ENCODE measurements at places on chromosomes 3 and 15.
A peak's percentile ranks its signal among the peaks of the same experiment; 100 is the strongest.

GRCh38 chr3:49611719-49612118 lies 57.4 kb downstream of the BSN start:
- no peak for DNase-seq

GRCh38 chr3:4492208-4493013 lies 737 bp upstream of the ITPR1 start:
- no peak for DNase-seq

- DNase-seq = no peak
These were observed 72.9 kb downstream of the CLASP2 start for GRCh38 chr3:33645060-33645647.

DNA sequence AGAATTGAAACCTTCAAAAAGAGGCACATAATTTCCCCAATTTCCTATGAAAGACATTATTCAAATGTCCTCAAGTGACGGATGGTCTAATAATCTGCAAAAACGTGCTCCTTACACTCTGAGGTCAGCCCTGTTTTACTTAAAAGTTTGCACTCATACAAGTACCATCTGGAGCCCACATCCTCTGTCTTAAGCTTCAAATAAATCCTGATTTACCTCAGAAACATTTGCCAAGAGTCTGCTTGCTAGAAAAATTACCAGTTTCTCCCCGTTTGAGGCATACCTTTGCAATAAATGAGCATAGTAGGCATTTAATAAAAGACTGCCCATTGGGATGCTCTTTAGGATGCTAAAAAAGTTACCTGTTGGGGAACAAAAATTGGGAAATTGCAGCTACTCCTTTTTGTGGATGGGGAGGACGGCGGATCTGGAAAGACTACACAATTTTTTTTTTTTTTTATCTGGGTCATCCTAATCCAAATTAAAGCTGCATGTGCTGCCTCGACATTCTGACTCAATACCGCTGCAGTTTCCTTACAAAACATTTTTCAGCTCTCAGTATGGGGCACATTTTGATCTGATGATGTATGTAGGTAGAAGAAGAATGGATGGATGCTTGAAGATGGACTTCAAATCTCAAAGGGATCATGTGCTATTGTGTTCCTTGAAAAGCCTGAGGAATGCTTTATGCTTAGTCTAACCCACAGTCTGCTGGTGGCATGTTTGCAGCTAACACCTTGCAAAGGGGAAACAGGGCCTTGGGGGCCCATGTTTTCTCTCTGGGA lies 233.7 kb upstream of the ADAMTS9 start:
- no peak for DNase-seq

DNA sequence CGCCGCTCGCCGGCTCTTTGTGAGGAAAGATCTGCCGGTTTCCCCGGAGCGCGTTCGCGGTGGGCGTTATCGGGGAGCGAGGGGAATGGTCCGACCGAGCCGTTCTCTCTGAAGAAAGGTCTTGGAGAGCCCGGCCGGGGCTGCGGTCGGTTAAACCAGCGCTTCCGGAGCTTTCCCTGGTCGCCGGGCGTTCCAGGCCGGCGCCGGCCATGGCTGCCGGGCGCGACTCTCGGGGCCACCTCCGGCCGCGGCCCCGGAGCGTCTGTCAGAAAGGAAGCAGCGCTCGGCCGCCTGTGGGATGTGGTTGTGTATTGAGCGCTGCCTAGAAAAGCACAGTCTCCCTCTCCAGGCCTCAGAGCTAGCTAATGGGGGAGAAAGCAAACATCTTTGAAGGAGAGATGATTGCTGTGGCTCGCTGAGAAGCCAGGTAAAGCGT lies 731 bp downstream of the FYTTD1 start:
- DNase-seq = peak; percentile 44

DNA sequence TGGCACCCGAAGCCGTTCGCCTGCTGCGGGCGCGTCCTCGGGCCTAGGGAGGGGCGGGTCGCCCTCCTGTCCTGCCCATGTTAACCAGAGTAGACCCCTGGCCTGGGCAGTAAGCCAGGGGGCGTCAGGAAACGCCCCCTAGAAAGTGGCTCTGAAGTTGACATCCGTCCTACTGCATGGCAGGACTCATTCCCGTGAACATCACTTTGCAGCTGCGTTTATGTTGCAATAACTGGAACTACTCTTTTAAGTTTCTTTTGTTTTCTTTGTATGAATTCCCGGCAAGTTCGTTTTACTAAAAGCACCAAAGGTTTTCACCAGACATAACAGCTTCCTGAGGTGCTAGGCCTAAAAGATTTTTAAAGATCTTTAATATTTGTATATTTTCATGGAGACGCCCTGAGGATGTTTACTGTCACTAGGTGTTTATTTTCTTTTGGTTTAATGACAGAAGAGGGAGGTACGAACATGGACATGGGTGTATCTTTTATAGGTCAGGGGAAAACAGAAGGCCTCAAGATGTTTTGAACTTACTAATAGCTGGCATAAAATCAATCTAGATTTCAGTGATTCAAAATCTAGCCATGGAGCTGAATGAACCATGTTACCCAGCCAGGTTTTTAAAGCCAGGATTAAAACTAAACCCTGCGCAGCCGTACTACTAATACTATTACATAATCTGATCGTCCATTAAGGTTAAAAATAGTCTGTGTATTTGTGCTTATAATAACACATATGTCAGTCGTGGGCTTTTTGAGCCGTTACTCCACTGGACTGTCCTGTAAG lies 1.0 kb downstream of the C15orf61 start:
- DNase-seq = peak; percentile 45
